HuH-7 (cell line): ENCODE measurements at places on chromosomes 13 and 19.

DNA sequence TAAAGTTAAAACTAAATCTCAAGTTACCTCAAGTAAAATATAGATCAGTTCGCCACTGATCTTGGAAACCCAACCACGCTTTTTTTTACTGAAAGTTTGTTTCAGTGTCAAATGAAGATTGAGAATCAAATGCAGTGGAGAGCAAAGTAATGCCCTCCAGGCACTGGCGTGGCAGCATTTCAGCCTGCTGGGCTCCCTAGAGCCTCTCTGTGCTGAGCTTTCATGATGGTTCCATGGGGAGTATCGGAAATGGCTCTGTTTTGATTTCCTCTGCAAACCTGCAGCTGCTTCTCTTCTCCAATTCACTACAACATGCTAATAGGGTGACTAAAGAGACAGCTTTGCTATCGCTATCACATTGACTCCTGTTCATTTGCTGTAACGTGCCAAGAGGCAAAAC, 141.6 kb downstream of the FGF14 start:
- DNase-seq: no peak

- no peak for DNase-seq
Measured at GRCh38 chr13:96904232-96904631, 90.0 kb downstream of the OXGR1 start.

DNA sequence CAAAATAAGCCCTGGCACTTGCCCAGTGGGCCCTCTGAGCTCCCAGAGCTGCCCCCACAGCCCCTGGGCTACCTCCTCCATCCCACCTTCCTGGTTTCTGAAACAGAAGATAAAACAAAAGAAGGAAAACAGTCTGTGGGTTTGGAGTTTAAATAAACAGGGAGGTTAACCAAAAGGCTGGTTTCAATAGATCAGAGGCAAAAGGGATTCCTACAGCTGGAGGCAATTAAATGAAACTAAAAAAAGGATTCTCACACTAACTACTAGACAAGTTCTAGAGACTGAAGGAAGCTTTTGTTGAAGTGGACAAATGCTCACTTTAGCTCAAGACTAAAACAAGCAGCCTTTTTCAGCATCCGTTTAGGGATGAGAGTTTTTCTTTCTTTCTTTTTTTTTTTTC, 569.8 kb downstream of the FGF9 start:
- no peak for DNase-seq

GRCh38 chr13:46576762-46577161, 23.8 kb downstream of the LRCH1 start:
- DNase-seq: no peak

GRCh38 chr13:64371045-64371444, 2859.1 kb downstream of the PCDH9 start:
- no peak for DNase-seq

- DNase-seq: no peak
Measured at GRCh38 chr19:29664753-29665214, 477 bp upstream of the PLEKHF1 start.

DNA sequence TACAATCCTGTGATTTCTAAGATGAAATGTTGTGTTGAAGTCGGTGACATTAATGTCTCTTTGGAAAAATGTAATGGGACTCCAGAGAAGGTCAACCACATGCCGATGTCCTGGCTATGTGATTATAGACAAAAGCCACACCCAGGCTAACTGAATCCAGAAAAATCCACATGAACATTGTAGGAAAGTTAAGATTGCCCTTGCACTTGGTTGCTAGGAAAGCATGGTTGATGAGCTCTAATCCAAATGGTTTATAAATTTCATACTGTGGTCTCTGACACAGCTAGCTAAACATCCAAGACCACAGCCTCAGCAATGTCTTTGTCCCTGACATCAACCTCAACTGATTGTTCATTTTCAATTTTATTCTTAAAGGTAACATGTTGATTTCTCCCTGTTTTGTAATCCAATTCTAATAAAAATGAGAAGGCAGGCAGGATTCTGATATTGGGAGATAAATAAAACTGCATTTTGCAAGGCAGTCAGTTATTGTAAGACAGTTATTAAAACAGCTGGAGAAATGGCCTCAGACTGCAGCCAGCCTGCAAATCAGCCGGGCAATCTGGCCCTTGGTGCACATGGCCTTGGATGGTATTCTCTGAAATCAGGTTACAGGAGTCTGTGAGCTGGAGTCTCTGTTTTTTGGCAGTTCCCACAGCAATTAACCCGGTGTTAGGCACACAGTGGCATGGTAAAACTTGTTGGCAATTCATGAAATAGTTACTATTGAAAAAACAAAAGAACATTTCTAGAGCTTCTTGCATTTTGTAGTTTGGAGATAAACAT, 93.9 kb downstream of the STARD13 start:
- no peak for DNase-seq

DNA sequence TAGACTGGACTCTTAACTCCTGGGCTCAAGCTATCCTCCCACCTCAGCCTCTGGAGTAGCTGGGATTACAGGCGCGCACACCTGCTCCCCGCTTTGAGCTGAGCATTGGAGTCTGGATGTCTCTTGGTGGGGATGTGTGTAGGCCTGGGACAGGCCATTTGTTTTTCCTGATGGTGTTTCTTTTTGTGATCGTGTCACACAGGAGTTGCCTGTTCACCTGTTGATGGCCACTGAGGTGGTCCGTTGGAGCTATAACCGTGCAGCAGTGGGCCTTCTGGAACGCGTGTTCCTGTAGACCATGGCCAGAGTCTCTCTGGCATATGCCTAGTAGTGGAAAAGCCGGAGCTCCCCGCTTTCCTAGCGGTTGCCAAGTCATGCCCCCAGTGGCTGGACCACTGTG, 3.5 kb downstream of the PAK4 start:
- no peak for DNase-seq

DNA sequence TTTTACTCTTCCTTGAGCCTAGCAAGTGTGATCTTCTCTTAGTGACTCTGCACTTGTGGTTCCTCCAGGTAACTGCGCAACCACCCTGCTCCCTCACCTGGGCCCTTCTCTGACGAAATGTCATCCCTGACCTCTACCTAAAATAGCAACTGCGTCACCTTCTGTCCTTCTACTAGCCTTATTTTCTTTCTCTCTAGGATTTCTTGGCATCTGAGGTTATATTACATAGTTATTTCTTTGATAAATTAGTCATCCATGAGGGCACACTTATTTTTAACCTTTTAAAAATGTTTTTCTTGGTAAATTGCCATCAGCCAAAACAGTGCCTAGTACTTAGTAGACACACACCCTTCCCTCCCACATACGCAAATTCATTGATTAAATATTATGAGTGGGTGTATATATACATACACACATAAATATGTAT, 355.5 kb downstream of the ENOX1 start:
- no peak for DNase-seq
